Activated T-helper 2 cell treated with anti-CD3 and anti-CD28 coated beads, Interferon-gamma antibody, Interleukin-2, Interleukin-4, amounts not matched to agents 10 μg/mL and 5 μg/mL and 100 μg/mL, durations not matched to agents 14 hours and 24 hours and 36 hours (primary cell): ENCODE measurements at places on chromosomes 1 and 21. TPM values are rescaled to one million over a fixed set of nuclear protein-coding genes. Genes with fewer than 3 reads are reported as not detected.

- DNase-seq, result no peak
Observed at GRCh38 chr1:206451134-206451686, 19.1 kb upstream of the IKBKE start.

Gene HSPG2
- total RNA-seq, result 3.9 and 4.1 TPM in 2 replicates

- no peak for DNase-seq
Observed at GRCh38 chr1:198283222-198283621, 126.4 kb downstream of the NEK7 start.

DNA sequence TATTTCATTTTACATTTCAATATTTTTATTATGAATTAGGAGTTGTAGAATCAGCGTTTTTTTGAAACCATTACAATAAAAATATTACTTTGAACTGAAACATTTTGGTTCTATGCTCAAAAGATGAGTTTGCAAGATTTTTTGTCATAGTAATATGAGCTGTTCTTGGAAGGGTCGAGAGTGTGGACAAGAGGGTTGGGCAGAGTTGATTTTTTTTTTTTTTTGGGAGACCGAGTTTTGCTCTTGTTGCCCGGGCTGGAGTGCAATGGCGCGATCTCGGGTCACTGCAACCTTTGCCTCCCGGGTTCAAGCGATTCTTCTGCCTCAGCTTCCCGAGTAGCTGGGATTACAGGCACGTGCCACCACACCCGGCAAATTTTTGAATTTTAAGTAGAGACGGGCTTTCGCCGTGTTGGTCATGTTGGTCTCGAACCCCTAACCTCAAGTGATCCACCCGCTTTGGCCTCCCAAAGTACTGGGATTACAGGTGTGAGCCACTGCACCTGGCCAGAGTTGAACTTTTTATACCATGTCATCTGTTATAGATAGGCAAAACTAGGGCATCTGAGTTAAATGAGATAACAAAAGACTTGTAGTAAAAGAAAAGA is 3.3 kb downstream of the CACYBP start:
- DNase-seq, result no peak

DNA sequence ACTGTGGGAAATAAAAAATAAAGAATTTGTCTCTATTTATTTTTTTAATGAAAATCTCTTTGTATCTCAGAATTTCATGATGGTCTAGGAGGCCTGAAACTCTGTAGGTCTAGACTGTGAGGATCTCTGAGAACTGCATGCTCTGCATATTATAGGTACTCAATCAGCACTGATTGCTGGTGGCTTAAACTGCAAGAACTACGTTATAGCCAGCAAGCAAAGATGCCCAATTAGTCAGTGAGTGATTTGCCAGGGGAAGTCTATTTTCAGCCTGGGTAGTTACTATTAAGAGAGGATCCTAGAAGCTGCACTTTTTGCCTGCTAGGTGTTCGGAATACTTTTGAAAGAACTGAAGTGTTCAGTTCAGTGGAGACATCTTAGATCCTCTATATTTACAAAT is 87.4 kb downstream of the GPR52 start:
- DNase-seq, result no peak
